ENCODE measurements at places on chromosomes 5 and 9. TPM values are rescaled to one million over a fixed set of nuclear protein-coding genes. Genes with fewer than 3 reads are reported as not detected.

C5orf52 gene
- not detected for polyA plus RNA-seq

CXCL14 gene
- polyA plus RNA-seq = 1.6 TPM

CEL gene
- 0.49 TPM for polyA plus RNA-seq

PTGS1 gene
- 72.6 TPM for polyA plus RNA-seq

LCN6 gene
- not detected for polyA plus RNA-seq

PDE6A gene
- not detected for polyA plus RNA-seq

GPR151 gene
- not detected for polyA plus RNA-seq

DNA sequence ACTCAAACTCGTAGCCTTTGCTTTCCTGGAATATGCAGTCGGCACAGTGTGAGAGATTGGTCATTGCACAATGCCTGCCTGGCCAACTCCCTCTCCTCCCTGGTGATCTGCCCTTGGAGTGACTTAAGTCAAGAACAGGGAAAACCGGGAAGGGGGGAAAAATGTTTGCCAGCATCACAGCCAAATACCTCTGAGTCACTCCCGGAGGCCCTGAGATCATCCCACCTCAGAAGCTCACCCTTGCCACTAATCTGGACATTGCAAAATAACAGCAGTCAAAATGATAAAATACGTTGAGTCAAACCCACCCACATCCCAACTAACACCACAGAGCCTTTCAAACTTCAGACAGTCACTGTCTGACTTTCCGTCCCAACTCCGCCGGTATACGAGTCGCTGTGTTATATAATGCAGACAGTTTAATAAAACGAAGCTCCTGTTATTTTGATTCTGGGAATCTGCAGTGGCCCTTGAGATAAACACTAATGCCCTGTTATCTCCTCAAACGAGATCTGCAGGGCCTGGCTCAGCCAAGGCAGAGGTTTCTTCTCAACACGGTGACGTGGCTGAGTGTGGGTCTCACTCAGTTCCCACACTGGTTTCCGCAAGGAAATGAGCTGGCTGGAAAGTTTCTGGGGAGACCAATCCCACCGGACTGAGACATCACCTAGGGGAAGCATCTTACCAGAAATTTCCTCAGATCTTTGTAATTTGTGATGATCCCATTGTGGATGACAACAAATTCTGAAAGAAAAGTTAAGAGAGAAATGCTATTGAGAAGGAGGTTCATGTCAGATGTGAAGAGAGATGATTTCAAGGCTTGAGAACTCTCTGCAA, 22.1 kb downstream of the GFPT2 start:
- peak; percentile 90 for DNase-seq

- no peak for DNase-seq
Measured at GRCh38 chr5:135534609-135535419, 950 bp downstream of the NEUROG1 start.

- DNase-seq = no peak
Measured at GRCh38 chr5:80153586-80154126, 102.2 kb downstream of the SERINC5 start.

DNA sequence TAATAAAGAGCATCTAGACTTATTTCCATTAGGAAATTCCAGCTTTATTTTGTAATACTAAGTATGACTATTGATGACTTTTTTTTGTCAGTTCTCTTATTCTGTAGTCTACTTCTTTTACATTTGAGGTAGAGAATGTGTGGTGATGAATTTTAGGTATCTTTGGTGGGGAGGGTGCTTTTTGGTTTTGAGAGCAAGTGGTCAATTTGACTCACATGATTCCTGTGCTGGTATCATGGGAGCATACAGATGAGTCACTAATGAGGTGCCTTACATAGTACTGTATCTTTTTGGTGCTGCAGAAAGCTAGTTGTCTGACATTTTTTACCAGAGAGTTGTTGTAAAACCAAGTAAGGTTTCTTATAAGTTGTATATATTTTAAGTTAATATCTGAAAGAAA, 35.3 kb downstream of the ERBIN start:
- DNase-seq = no peak

DNA sequence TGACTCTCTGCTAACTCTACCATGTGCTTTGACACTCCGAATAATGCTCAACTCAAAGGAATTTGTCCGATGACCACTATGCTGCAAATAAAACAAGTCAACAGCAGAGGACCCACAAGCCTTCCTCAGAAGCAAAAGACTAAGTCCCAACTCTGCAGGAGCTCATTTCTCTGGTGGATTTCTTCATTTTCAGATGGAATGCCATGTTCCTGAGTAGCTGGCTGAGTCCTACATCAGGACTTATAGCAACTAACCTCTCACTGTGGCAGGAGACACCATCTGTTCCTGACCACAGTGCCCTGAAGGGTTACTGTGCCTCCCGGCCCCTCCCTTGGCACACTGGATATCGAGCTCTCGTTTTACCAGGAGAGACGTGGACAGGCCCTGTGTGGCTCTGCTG, 20.8 kb downstream of the LHFPL2 start:
- DNase-seq = no peak

- DNase-seq = no peak
Measured at GRCh38 chr5:175681045-175681967, 23.4 kb downstream of the HRH2 start.

DNA sequence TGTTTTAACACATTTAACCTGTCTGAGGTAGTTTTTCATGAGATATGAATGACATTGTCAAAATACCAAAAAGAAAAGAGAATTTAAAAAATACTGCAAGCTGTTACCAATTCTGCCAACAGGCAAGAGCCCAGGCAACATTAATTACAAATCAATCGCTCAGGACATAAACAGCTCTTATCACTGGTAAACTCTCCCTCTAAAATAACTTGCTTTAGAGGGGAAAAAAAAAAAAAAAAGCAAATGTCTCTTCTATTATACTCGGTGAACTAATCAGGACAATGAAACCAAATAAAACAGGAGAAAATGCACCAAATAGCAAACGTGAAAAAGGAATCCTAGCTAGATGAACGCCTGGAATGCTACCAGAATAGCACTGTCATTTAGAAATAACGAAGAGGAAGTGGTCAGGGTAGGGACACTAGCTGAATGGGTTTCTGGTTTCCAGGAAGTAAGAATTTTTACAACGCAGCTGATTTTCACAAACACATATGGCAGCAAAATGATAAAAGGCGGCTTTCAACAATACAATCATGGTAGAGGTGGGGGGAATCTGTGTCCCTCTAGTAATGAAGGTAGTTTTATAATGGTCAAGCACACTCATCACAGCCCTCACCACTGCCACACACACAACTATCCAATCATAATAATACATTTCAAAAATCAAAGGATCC, 94.9 kb downstream of the DENND1A start:
- peak; percentile 21 for DNase-seq

GRCh38 chr5:146388386-146388785, 49.7 kb downstream of the POU4F3 start:
- DNase-seq = no peak

GRCh38 chr9:134403682-134404301, 77.5 kb downstream of the RXRA start:
- DNase-seq = peak; percentile 14

DNA sequence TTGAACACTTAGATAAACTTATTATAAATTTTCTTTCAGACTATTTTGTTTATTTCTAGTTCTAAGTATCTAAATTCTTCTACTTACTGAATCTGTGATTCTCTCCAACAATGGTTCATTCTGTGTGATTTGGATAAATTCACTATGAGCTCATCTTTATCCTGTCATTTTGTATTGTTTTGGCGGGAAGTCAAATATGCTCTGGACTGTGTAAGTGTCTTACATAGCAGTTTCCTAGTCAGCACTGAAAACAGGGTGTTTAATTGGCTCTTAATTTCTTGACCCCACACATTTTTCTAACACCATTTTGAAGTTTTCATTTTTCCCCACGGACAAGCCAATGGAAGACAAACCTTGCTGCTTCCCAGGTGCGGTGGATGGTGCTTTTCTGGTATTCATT, 207.0 kb upstream of the ACO1 start:
- no peak for DNase-seq
